ENCODE measurements at places on chromosomes 11 and 22. TPM values are rescaled to one million over a fixed set of nuclear protein-coding genes. Genes with fewer than 3 reads are reported as not detected.

DNA sequence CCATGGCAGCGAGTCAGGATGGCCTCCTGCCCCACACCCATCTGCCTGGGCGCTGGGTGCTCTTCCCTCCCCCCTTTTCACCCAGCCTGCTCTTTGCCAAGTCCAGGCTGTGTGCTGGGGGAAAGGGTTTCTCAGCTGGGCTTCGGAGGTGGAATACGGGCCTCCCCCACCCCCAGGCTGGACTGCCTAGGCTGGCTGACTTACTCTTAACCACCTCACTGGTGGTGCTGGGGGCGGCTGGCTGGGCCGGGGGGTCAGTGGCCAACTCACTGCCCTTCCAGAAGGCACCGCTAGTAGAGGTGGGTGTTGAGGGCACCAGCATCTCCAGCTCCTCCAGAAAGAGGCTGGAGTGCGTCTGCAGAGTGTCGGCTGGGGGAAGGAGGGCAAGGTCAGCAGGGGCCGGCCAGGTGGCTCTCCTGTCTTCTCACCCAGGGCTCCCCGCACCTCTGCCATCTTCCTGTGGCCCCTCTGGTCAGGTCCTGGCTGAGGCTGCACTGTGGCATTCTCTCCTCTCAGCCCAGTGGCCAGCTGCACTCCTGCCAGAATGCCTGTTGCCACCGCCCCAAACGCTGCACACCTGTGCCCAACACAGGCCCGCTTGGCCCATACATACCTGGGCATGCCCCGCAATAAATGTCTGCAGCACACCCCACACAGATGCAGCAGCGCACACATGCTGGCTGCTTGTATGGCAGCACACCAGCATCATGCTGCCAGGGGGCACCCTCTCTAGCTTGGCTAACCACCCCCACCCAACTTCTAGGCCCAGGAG, 9.7 kb downstream of the PITPNM1 start:
- no peak for DNase-seq

DNA sequence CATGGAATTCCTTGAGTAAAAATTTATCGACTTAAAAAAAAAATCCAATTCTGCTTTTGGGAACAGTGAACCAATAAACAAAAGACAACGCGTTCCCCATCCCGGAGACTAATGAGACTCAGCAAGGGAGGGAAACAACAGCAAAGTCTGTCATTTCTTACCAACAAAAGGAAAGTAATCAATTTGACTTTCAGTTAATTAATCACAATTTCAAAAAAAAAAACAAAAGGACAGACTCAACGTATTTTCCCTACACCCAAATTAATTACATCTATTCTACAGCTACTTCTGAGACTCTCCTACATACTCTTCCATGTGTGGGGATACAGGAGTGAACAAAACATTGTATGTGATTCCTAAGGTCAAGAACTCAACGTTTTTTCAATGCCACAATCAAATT, 1.9 kb downstream of the RDX start:
- no peak for DNase-seq

DNA sequence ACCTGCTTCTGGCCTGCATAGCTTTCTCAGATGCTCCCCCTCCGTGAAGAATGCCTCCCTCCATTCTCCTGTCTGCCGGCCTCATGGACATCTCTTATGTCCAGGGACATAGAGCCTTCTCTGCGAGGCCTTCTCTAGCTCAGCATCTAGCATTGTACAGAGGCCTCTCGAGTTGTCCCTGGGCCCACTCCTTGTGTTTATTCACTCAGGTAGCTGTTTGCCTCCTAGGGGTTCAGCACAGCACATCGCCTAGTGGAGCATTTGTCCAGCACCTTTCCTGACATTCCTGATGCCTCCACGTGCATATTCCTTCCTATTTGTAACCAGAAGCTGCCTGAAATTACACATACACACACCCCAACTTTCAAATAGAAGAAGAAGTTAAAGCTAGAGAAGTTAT, 101.3 kb downstream of the TBC1D22A start:
- no peak for DNase-seq

DNA sequence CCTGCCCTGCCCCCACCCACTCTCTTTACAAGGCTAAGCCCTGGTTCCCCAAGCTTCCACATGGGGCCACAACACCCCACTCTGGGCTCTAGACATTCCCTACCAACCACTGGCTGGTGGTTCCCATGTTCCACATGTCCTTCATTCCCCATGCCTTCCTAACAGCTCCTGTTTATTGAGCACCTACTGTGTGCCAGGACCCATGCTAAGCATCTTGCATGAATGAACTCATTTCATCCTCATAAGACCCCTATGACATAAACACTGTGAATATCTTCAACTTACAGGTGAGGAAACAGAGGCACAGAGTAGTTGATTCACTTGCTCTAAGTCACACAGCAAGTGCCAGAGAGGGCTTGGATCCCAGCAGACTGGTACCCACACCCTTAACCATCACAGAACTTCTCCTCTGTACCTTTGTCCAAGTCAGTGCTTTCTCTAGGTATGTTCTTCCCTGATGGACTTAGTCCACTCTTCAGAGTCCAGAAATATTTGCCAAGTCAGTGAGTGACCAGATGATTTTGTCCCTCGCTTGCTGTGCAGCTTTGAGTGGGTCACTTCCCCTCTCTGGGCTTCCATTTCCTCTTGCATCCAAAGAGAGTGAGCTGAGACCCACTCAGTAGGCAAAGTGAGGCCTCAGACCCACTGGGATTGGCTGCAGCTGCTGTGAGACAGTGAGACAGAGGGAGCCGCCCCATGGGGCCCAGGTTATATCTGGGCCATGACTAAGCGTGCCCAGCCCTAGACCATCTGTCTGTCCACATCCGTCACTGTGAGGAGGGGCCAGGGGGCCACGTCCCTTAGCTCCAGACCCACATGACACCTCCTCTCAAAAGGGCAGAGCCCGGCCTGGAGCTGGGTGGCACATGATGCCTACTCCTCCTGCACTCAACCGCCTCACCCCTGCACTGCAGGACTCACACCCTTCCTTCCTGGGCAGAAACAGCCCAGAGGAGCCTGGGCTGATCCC, 132.4 kb downstream of the MN1 start:
- no peak for DNase-seq

GRCh38 chr11:117058761-117059261, 39.4 kb downstream of the SIK3 start:
- DNase-seq = no peak

The THY1 gene
- 88.9 TPM for polyA plus RNA-seq

DNA sequence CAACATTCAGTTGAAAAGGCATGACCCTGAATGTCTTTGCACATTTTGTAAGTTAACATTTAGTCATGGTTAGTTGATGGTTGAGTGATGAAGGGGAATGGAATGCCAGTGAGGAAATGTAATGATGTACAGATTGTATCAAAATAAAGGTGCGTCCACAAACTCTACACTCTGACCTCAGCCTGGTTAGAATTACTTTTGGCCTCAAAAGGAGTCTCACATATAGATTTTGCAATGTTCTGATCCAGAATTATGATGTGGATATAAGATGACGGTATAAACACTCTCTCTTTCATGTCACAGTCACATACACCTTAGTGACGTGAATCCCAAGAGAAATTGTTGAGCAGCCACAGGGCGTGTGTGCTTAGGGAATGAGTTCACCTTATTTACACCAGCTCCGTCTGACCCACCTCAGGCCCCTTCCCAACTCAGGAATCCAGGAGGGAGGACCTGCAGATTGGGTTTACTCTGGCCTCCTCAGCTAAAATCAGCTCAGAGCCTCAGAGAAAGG, 100.1 kb downstream of the RDX start:
- DNase-seq = no peak

- DNase-seq = no peak
Measured at GRCh38 chr11:12274056-12274455, 103.3 kb upstream of the PARVA start.

DNA sequence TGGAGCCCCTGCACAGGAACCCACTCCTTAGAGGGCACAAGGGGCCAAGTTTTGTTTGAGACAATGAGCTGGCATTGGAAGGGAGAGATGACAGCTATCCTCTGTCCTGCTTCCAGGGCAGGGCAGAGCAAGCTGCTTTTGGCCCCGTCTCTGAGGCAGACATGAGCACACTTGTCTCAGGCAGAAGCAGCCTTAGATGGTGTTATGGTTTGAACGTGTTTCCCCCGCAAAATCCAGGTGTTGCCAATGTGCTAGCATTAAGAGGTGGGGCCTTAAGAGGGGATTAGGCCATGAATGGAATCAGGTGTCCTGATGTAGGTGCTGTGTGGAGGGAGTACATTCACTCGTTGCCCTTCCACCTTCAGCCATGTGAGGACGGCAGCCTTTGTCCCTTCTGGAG, 2.5 kb downstream of the TP53AIP1 start:
- DNase-seq = no peak

The RFPL3 gene
- not detected for polyA plus RNA-seq

The MOGAT2 gene
- polyA plus RNA-seq = 1.6 TPM

DNA sequence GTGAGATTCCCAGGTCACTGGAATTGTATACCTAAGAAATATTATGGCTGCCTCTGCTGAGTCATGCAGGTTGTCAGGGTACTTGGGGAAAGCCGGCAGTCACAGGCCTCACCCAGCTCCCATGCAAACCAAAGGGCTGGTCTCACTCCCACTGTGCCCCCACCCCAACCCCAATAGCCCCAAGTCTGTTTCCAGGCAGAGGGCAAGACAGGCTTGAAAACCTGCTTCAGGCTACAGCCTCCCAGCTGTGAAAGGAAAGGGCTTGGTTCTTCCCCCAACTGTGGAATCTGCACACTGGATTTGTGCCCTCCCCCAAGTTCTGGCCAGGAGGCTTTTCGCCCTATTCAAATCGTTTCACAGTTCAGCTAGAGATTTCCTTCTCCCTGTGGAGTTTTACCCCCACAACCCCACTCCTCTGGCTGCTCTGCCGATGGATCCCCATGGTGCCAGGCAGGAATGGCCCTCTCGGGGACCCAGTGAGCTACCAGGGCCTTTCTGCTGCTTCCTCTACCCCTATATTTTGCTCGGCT, 37.0 kb upstream of the ABTB2 start:
- no peak for DNase-seq

The TMEM126B gene
- polyA plus RNA-seq = 71.9 TPM

The FOLR2 gene
- 13.0 TPM for polyA plus RNA-seq

DNA sequence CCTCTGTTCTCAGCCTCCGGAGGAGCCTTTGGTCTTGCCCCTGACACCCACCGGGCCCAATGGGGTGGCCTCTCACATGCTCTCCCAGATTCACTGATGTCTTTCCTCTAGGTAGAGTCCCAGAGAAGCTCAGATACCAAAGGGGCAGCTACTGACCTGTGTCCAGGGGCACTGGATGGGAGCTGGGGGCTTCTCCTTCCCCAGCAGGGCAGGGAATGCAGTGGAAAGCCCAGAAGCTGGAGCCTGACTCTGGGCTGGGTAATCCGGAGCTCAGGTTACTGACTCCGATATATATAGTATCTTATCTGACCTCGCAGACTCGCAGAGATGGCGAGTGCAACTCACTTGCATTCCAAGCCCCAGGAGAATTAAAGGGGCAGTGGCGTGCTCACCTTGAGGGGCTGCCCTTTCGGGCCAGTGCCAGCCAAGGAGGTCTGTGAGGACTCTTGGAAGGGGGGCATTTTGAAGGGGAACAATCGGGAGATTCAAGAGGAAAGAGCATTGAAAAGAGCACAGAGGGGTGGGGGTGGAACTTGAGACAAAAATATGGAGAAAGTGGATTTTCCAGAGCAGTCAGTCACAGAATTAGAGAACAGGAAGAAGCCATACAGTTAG, 2.5 kb downstream of the USP2 start:
- no peak for DNase-seq

The NCF4 gene
- 1.9 TPM for polyA plus RNA-seq

- no peak for DNase-seq
Measured at GRCh38 chr11:36316049-36316448, 20.0 kb downstream of the PRR5L start.

DNA sequence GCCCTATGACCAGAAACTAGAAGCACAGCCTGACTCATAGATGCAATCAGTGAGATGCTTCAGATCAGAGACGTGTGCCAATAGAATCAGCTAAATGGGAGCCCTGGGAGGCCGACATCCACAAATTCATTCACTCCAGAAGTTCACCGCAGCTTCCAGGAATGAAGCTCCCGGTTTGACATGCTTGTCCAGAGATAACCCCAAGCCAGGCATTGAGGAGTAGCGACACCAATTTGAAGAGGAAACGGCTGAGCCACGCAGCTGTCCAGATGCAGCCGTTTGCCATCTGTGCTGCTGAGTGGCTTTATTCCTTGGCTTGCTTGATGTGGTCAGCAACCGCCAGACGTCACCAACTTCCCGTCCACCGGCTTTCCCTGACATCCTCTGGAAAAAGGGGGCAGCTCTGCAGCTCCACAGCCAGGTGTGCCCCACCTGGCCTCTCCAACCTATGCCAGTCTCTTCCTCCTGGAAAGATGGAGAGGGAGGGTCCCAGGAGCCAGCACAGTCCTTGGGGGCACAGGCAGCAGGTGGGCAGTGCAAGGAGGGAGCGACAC, 123.9 kb upstream of the OPCML start:
- DNase-seq = no peak

DNA sequence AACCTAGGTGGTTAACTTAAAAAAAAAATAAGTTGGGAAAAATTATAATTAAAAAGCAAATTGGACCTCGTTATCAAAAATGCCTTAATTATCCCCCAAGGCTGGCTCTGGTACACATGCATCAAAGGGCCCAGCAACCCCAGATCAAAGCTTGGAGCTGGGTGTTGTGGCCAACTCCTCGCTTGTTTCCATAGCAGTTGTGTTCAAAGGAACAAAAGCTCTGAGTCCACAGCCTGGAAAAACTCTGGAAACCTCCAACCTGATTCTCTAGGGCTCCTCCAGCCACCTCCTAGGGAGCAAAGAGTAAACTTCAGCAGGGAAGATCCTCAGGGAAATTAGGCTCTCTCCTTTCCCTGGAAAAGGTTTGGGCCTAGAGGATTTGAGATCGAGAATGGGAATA, 149.4 kb downstream of the NXPE2 start:
- DNase-seq = no peak

- DNase-seq = no peak
Measured at GRCh38 chr11:103327721-103328120, 218.5 kb downstream of the DYNC2H1 start.

DNA sequence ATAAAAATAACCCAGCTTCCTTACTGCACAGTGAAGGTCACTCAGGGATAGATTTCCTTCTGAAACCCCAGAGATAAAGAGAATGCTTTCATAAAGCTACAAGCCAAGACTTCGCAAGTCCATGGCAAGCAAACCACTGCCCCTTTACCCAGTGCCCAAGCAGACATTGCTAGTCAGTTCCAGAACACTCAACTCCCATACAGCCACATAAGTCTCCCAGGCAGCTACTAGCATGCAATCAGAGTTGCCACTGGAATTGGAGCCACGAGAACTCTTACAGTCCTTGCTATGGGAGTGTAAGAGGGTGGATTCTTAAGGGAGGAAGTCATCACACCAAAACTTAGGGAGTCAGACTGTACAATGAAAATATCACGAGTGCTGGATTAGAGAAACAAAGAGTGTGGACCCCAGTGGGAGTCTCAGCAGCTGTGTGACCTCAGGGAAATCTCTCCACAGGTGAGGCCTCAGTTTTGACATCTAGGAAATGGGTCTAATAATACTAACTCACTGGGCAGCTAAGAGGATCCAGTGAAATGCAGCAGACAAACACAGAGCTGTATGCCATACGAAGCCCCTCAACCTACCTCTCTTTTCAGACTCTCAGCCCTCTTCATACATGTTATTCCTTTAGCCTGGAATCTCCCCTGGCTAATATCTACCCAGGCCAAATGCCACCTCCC, 526.6 kb downstream of the MN1 start:
- DNase-seq = no peak

The KRTAP5-7 gene
- 0.33 TPM for polyA plus RNA-seq

GRCh38 chr22:18024276-18024939, at the start of gene MICAL3:
TSS of gene MICAL3 (minus strand) at chr22:18024561. CDS start at chr22:17906812, 117,749 bp downstream.
- no peak for DNase-seq

GRCh38 chr22:36192542-36192941, 9.1 kb downstream of the APOL4 start:
- no peak for DNase-seq

GRCh38 chr11:105189581-105189980, 50.0 kb upstream of the CARD18 start:
- no peak for DNase-seq

The PTGDR2 gene
- 0.18 TPM for polyA plus RNA-seq

The MS4A15 gene
- not detected for polyA plus RNA-seq
